ENCODE measurements at places on chromosomes 6 and 20.

- DNase-seq: no peak
These were observed 9.5 kb downstream of the TMEM30A start for GRCh38 chr6:75275067-75275466.

- DNase-seq: no peak
These were observed 123.4 kb downstream of the LY86 start for GRCh38 chr6:6711832-6712448.

- no peak for DNase-seq
These were observed 25.5 kb downstream of the GNAS start for GRCh38 chr20:58877976-58878360.

DNA sequence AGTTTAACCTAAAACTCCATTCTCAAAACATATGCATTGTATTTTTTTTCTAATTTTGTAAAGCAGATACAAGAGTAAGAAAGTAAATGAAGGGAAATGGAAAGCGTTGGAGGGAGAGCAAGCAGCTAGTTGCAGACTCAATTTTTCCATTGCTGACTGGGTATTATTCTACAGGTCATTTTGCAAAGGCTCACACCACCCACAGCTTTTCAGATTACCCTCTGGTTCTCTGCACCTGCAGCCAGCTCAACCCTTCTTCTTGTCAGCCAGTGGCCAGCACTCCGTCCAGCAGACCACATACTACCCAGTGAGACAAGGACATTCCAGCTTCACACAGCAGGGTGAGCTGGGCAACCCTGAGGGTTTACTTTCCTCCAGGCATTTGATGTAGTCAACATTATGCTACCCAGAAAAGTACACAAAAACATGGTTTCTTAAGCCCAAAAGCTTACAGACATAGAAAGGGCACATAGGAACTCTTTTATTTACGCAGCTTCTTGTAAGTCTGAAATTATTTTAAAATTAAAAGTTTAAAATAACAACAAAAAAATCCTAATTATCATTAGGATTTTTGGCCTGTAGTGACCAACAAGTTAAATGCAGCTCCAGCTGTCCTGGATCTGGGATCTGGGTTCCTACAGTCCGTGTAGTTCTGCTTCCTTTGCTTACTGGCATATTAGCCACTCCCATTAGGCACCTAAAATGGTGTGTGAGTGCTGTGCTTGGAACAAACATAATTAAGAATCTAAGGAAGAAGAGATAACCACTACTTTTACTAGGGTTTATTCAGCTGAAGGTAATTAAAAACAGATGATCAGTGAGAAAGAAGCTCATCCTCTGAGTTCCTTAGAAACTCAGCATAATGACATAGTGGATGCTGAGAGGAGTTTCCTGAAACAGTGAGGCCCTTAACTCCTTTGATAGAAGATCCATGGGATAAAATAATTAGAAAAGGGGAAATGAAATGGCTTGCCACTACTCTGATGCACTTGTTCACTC lies 185.3 kb downstream of the PKHD1 start:
- DNase-seq: no peak

- no peak for DNase-seq
These were observed 22.4 kb downstream of the EDN3 start for GRCh38 chr20:59322585-59323454.

DNA sequence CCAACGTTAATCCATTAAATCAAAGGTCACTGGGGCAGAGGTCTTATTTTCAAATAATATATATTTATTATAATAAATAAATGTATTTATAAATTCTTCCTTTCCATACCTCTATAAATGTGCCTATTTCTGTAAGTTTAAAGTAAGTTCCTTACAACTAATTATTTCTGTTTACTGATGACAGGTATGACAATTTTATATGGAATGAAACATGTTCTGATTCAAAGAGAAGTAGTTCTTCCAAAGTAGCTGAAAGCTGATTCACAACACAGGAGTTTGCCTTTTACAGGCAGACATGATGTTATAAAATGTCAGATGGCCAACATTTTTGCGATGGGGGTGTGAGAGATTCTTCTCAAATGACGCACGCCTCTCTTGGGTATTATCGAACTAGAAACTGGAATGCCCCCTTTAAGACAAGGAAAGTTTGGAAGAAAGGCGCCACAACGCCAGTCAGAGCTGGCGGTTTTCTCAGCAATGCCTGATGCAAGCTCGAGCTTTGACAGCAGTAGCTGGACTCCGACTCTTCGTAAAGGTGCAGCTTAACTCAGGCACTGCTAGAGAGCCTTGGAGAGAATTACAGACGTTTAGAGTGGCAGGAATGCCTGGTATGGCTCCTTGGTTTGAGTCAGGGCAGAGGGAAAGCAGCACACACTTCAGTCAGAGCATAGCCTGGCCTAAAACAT lies 92.1 kb downstream of the FOXC1 start:
- no peak for DNase-seq

DNA sequence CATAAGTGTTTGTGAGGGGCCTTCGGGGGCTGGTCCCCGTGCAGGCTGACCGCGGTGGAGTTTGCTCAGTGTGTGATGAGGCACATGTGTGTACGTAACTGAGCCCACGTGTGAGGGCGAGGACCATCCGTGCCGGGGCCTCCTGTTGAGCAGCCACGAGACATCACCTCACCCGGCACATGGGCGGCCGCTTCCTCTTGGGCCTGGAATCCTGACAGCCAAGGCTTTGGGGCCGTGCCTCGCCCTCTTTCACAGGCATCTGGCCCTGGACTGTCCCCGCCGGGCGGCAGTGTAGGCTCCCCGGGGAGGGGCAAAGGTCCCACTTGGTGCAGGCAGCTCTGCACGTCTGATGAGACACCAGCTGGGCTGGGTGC lies 202.3 kb downstream of the DLL1 start:
- no peak for DNase-seq

- no peak for DNase-seq
These were observed 51.0 kb upstream of the CEP162 start for GRCh38 chr6:84278321-84278998.

- no peak for DNase-seq
These were observed 5.3 kb upstream of the AIF1 start for GRCh38 chr6:31609519-31610406.

- no peak for DNase-seq
These were observed 38.9 kb downstream of the DLL1 start for GRCh38 chr6:170251776-170252571.

- DNase-seq: no peak
These were observed 136.5 kb downstream of the AGPAT4 start for GRCh38 chr6:161137320-161137719.

- no peak for DNase-seq
These were observed 13.0 kb downstream of the IP6K3 start for GRCh38 chr6:33733709-33734007.

DNA sequence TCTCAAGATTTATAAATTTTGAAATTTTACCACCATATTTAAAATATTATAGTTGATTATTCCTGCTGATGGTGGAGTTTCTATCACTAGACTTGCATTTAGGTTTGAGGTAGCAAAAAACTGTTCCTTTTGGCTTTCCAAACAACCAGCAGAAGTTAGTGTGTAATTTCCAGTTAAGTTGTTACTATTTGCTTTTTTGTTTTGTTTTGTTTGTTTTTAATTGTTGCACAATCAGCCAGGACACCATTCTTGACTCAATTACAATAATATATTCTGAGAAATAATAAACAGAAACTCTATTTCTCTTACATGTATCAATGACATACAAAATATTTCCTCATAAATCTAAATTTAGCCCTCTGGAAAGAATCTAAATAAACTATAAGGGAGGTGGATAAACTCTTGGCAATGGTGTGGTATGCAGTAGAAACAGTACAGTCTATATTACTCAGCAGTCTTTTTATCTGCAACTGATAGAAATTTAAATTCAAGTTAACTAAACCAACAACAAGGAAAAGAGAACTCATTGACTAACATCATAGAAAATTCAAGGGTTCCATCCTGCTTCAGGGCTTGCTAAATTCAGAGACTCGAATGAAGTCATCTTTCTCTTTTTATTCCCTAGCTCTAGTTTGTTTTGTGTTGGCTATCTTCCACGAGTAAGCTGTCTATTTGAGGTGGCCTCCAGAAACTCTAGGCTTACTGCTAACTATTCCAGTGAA lies 19.4 kb upstream of the COL19A1 start:
- no peak for DNase-seq
